Left renal pelvis (tissue), 4 donors: ENCODE measurements at places on chromosomes 3 and 15. TPM values are rescaled to one million over a fixed set of nuclear protein-coding genes. Genes with fewer than 3 reads are reported as not detected.

DNA sequence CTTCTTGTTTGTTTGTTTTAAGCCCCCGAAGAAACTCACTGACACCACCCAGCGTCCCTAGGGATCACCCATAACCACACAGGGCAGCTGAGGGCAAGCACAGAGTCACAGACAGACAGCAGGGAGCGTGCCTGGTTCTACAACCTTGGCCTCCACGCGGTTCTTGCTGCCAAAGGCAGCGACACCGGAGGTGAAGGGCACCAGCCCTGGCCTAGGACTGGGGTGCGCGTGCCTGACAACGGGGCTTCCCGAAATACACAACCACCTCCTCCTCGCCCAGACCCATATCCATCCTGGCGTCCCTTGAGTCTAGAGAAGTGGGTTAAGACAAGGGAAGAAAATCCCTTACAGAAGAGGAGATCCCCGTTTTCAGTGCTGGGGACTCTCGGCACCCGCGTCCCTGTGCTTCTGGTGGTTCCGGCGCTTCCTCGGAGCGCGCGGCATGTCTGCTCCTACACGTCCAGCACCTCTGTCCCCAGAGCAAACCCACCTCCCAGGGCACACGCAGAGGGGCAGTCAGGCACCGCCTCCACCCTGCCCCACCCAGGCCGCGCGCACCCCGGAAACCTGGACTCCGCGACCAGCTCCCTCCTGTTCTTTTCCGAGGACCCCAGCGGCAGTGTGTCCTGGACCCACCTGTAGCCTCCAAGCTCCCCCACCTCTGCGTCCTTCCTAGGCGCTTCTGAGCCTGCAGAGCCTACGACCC lies 911 bp downstream of the RFTN1 start:
- DNase-seq: no peak

GRCh38 chr15:94791008-94791407 lies 559.6 kb downstream of the MCTP2 start:
- DNase-seq: no peak

GRCh38 chr15:67708500-67708899 lies 116.8 kb upstream of the SKOR1 start:
- no peak for DNase-seq

DNA sequence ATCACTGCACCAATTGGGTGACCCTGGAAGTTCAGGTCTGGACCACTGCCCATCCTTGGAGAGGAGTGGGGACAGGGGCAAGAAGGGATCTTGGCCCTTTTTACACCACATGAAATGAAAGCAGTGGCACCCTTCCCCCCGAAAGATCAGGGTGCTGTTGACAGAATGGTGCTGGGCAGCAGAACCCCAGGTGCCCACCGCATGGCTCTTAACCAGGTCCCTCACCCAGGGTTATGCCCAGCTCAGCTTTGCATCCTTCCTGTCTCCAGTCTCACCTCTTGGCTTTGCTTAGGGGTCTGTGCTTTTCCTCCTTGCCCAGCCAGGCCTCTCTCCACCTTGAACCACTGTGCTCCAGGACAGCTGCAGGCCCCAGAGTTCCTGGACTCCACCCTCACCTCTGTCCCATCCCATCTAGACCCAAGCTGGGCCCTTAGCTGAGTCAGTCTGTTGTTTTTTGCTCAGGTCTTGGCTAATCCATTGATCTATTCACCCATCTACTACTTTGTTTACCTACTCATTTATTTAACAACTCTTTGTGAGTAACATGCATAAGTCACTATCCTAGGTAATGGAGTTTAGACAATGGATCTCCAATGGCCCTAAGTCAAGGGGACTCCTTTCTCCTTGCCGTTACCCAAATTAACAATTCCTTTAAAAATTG lies 77.1 kb upstream of the PRR23E start:
- no peak for DNase-seq

GRCh38 chr3:177545964-177546363 lies 348.7 kb upstream of the TBL1XR1 start:
- no peak for DNase-seq

DNA sequence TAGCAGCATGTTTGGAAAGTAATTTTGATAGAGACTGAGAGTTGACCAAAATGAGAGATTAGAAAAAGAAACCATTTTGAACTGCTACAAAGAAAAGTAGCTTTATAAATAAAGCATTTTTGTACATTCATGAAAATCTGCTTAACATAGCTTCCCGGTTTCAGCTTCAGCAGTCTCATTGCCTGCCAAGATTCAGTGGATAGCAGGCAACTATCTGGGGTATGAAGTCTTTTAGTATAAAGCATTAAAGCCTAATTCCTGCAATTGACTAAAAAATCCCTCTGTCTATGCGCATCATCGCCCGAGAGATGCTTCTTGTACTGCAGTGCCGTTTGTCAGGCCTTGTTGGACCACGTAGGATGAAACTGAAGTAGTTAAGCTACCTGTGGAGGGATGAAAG lies 588.4 kb downstream of the NAALADL2 start:
- DNase-seq: no peak

DNA sequence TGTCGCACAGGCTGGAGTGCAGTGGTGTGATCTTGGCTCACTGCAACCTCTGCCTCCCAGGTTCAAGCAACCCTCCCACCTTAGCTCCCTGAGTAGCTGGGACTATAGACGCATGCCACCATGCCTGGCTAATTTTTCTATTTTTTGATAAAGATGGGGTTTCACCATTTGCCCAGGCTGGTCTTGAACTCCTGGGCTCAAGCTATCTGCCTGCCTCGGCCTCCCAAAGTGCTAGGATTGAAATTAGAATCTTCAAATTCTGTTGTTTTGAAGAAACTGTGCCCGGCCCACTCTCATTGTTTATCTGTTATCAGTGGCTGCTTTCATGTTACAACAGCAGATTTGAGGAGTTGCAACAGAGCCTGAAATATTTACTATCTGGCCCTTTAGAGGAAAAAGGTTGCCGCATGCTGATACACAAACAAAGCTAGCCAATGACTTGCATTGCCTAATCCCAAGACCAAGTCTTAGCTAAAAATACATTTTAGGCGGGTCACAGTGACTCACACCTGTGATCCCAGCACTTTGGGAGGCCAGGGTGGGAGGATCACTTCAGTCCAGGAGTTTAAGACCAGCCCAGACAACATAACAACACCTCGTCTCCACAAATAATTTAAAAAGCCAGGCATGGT lies 43.2 kb upstream of the PPP4R2 start:
- DNase-seq: no peak

DNA sequence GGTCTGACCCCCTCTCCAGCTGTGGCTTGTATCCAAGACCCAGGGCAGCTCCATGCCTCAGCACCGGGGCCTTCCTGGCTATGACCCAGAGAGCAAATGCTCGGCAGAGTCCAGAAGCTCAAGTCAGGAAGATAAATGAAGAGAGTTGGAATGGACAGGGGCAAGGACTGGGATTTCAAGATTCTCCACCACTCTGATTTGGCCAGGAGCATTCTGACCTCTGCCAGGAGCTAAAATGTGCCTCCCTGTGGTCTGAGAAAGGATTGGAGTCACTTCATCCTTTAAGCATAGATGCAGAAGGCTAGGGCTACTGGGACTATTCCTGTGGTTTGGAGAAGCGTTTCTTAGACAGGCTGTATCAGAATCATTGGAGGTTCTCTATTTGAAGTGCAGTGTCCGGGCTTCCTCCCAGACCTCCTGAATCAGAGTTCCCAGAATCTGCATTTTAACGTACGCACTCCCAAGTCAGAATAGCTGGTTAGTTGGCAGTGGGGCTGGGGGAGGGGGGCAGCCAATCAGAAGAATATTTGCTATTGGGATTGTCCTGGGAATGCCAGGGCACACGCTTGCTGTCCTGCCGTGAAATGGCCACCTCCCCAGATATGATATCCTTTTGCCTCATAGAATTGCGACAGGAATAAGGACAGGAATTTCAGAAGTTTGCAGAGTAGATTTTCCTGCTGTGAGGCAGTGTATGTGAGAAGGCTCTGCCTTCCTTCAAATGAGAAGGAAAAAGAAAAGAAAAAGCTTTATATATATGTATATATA lies 57.4 kb downstream of the HRH1 start:
- DNase-seq: no peak

DNA sequence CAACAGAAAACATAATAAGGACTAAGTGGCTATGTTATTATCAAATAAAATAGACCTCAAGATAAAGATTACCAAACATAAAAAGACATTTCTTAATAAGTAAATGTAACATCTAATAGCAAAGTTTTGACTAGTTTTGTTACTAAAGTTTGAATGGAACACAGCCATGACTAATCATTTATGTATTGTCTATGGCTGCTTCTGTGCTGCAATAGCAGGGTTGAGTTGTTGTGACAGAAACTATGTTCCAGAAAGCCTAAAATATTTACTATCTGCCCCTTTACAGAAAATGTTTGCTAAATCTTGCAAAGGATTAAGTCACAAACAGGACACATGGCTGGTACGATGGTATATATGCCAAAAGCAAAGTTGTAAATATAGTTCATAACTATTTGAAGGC lies 37.9 kb upstream of the MYH15 start:
- no peak for DNase-seq

GRCh38 chr15:72217216-72217615 lies 13.8 kb downstream of the PKM start:
- no peak for DNase-seq

GRCh38 chr15:70311821-70312220 lies 214.1 kb upstream of the TLE3 start:
- no peak for DNase-seq

DNA sequence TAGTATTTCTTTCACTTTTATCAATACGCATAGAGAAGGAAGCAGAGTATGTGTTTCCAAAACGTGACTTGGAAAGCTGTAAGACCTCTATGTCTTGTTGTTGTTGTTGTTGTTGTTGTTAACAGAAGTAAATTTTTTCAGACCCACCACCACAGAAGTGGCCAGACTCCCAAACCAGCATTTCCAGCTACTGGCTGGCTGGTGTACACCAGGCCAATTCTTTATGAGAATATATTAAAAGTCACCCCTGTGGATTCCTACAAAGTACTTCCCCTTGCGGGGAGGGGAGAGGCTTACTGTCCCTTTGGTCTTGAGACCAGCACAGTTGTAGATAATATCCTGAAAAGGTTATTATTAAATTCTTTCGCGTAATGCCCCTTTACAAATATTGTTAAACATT lies 1.6 kb upstream of the FOXP1 start:
- no peak for DNase-seq

GRCh38 chr15:69997813-69998212 lies 99.9 kb downstream of the TLE3 start:
- no peak for DNase-seq

- DNase-seq: no peak
Observed at GRCh38 chr3:59769127-59769750, 719.4 kb upstream of the CFAP20DC start.

DNA sequence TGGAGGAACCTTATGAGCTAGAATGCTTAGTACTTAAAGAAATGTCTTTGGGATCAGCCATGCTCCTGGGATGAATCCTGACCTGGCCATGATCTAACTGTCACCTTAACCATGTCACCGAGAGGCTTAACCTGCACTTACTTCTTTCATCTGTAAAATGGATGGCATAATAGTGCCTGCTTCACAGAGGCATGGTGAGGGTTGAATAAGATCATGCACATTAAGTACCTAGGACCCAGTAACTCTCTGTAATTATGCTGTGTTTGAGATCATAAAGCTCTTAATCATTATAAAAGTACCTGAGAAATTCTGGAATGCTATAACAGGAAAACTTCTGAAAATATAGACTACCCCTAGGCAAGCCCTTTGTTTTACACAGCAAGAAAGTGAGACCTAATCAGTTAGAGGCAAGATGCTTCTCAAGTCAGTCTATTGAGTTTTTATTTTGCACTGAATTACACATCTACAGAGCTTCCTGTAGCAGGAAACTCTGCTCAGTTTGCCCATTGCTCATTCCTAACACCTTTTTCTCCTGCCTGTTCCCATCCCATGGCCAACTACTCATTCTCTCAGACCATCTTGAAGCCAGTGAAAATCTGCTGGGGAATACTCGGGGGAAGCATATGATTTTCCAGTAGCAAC lies 1015.5 kb upstream of the CFAP20DC start:
- no peak for DNase-seq

DNA sequence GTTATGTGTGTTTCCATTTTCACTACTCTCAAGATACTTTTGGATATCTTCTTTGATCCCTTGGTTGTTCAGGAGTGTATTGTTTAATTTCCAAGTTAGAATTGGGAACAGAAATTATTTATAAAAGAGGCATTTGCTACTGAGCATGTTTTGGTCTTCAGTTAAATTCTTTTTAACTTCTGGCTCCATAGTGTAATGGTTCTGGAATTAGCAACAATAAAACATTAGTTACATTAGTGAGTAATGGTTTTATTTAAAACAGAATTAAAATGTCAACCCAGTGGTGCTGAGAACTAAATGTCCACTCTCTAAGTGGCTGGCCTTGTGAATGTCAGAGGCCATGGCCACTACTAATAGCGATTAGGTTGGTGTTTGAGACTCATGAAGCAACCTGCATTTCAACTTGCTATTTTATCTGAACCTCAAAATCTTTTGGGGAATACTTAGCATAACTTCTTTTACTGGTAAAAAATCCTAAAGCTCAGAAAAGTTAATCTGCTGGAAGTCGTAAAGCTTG lies 19.5 kb upstream of the MASP1 start:
- DNase-seq: no peak

DNA sequence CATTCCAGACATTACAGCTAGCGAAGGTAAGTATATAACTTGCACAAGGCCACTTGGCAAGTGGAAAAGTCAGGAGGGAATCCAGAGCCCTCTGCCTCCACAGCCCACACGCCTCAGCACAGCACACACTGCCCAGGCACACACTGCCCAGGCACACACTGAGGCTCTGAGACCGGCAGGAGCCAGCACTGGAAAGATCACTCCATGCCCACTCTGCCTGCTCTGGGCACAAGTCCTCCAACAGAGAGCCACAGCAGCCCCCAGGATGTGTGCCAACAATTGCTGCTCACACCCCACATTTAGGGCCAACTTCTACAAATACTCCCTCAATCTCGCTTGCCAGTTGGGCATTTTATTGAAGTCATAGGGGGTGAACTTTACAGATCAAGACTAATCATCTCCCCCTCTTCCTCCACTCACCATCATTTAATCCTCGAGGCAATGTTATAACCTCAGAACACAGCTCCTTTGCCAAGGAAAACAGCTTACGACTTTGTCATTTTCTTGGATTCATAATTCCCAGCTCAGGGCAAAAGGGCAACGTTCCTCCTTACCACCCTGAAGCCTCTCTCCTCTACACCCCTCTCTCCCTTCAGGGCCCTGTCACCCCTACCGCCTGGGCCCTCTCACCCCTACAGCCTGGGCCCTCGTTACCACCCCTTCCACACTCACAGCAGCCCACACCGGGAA lies 53.0 kb upstream of the TPM1 start:
- DNase-seq: no peak

- DNase-seq: no peak
Observed at GRCh38 chr15:78481917-78482316, 25.5 kb upstream of the HYKK start.

ATP13A5 gene
- not detected for polyA plus RNA-seq

GPR27 gene
- 7.2 TPM for polyA plus RNA-seq

GABRB3 gene
- 7.4 TPM for polyA plus RNA-seq

ZNF280D gene
- 55.0 TPM for polyA plus RNA-seq

ANKRD63 gene
- polyA plus RNA-seq: not detected

FRMD5 gene
- polyA plus RNA-seq: 0.50 TPM

ABHD10 gene
- polyA plus RNA-seq: 51.4 TPM

TF gene
- polyA plus RNA-seq: 3.7 TPM

LYZL4 gene
- polyA plus RNA-seq: not detected

IMPG2 gene
- polyA plus RNA-seq: 0.52 TPM

ZNF385D gene
- 18.0 TPM for polyA plus RNA-seq

CCR8 gene
- polyA plus RNA-seq: not detected

CCR9 gene
- polyA plus RNA-seq: 0.09 TPM

CADPS gene
- polyA plus RNA-seq: 1.8 TPM

BSN gene
- 1.0 TPM for polyA plus RNA-seq

ALDH1A3 gene
- 5.6 TPM for polyA plus RNA-seq
